ENCODE measurements at places on chromosomes 3 and 15.
A peak's percentile ranks its signal among the peaks of the same experiment; 100 is the strongest.

DNA sequence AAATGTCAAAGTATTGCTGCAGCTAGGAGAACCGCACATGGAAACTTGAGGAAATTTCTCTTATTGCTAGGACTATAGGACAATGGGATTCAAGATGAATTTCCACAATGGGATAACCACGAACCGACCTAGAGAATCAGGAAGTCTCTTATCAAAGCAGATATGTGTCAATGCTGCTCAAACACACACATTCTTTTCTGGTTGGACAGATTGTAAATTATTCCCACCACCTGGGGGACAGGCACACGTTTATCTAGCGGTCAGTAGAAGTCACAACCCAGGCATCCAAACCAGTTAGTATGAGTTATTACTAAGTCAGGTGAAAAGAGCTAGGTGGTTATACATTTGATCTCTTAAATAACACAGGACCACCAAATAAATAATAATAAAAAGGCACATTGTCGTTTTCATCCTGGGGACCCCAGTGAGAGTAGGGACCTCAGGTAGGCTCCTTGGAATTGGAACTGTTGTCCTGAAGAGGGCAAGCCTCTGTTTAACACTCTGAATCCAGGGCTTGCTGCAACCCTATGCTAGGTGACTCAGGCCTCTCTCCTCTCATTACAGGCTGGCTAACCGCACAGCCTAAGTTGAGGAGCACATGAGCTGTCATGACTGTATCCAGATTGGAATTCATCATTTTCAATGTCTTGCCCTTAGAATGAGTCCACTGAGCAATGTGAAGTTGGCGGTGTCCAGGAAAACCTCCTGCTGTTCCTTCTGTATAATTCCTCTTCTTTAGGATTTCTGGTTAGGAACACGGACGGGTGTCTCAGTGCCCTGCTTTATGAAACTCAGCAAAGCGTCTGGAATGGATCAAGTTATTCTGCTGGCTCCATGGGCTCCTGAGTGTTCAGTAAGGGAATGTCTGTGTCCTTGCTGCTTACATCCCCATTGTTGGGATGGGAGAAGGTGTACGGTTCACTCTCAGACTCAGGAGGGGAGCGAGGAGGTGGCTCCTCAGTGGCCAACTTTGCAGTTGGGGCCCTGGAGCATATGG, 59.0 kb downstream of the CLEC3B start:
- DNase-seq, result no peak

DNA sequence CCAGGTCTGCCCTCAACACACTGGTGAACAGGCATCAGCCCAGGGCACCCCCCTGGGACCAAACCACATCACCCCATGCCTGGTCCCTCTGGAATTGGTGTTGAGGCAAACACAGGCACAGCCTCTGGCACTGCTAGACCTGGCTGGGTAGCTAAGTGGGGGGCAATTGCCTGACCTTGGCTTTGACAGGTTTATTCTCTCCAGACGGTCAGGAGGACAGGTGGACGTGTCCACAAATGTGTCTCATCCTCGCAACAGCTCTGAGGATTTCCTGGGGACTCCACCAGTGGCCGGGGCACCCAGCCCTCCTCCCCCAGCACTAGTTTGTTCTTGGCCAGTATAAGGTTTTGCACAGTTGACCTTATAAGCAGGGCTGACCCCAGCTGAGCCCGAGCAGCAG, 31.3 kb downstream of the TKT start:
- no peak for DNase-seq

GRCh38 chr3:46965151-46965550, 11.4 kb downstream of the CCDC12 start:
- no peak for DNase-seq

DNA sequence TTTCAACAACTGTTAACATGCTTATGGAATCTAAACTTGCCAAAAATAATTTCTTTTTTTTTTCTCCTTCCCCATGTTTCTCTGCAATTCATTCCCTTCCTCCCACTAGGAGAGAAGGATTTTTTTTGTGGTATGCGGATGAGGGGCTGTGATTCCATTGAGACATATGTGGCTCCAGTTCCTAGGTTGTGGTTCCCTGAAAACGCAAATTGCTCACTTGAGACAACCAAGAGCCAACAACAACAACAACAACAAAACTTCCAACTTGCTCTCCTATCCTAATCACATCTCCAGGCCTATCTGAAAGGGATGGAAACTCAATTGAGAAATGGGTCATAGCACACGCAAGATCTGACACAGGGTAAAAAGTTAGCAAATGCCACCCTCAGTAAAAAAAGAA, 406.5 kb upstream of the TGFBR2 start:
- DNase-seq, result no peak

DNA sequence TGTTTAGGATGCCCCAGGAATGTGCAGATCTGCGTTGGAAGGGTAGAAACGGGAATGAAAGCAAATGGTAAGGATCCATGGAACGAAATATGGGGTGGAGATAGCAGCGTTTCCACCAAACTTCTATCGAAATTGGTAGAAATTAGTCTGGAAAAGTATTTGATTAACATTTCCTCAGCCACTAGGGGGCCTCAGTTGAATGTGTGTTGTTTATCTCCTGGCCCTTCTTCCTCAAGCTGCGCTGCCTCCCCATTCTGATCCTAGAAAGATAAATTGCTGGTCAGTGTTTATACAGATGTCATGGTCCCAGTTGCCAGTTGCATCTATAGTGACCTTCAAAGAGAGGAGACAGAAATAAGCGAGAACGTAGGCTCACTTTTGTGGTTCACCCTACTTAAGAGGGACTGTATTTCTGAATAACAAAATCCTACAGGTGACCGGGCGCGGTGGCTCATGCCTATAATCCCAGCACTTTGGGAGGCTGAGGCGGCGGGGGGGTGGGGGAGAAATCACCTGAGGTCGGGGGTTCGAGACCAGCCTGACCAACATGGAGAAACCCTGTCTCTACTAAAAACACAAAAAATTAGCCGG, 457.1 kb downstream of the SQOR start:
- no peak for DNase-seq

GRCh38 chr3:148600440-148600839, 97.3 kb upstream of the AGTR1 start:
- DNase-seq, result no peak

DNA sequence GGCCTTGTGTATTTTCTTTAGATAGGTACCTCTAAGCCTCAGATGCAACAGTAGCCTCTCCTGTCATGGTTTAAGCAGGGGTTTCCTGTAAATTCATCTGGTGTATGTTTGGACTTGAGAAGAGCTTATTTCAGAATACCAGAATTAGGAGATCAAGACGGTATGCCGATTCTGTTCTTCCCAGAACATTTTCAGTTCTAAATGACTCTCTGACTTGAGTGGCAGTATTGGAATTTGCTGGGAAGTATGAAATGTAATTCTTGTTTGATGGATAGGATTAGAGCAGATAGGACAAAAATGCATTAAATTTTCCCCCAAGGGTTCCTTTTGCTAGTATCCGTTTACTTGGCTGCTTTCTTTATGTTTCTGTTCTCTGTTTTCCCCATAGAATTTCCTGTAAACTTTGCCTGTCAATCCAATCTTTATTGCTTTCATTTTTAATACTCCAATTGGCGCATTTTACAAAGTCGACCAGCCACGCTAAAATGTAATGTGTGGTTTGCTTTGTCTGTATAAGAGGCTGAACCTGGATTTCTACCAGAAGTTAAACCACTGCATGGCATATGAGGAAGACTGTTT, 612.2 kb downstream of the RBMS3 start:
- no peak for DNase-seq

GRCh38 chr15:75349851-75350588, 3.2 kb downstream of the NEIL1 start:
- DNase-seq, result peak; percentile 85

GRCh38 chr3:172666873-172667694, 43.8 kb downstream of the NCEH1 start:
- DNase-seq, result peak; percentile 83

DNA sequence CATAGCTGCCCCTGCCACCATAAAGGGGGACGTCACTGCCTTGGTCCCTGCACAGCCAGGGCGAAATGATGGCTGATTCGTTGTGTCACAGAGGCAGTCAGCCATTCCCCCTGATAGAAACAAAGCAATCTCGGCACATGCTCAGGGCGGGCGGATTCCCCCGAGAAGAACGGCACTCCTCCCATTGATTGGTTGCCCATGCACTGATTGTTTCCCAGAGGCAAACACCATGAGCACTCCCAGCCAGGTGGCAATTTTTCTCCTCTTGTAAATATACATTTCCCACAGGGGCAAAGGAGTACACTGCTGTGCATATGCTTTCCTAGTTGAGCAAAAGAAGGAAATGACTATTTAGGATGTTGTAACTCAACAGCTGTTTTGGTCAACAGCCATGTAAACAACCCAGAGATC, 56.5 kb downstream of the KY start:
- DNase-seq, result no peak

- DNase-seq, result no peak
Observed at GRCh38 chr15:68175526-68175925, 29.6 kb downstream of the CALML4 start.

GRCh38 chr15:27723821-27724220, 375.3 kb downstream of the OCA2 start:
- no peak for DNase-seq

DNA sequence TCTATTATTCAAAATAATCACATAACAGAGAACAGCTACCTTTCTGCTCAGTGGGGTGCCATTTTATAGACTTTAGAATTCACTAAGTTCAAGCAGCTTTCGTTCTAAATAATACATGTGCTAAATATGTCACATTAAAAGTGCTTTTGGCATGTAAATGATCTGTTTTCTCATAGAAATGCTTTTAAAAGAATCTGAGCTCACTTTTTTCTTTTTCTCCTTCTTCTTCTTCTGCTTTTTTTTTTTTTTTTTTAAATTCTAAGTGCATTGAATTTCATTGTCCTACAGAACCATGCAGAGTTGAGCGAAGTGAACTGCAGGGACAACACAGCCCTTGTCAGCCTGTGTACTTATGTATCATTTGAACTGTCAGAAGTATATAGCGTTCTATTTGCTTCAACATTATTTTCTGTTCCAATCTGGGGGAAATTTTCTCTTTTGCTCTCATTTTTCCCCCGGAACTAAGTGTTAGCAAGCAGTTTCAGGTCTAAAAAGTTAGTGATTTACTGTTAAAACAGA, 193.8 kb upstream of the TMCO5A start:
- no peak for DNase-seq

GRCh38 chr3:29335943-29336342, 55.1 kb downstream of the RBMS3 start:
- no peak for DNase-seq

DNA sequence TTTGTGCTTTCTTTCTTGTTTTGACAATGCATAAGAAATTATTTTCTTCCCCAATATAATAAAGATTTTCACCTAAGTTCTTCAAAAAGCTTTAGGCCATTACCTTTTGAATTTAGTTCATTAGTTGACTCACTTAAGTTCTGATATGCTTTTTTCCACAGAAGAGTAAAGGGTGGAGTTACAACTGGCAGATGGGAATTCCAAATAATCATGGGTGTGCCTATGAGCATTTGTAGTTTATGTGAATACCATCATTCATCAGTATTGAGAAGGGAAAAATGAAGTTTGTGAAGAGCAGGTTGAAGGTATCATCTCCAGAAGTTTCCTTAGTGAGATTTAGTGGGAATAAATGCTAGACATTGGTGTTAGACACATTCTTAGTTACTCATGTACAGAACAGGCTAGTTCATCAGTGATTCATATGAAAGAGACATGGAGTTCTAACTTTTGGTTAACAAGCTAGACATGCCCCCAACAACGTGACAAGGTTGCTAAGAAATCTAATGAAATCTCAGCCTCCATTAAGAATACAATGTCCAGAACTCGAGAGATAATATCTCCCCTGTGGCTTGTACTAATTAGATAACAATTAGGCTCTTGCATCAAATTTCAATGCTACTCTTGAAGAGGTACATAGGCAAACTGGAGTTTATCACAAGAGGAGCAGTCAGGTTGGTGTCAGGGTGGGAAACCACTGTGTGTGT, 16.9 kb upstream of the ALCAM start:
- DNase-seq, result no peak

GRCh38 chr3:110318108-110318507, 753.5 kb upstream of the NECTIN3 start:
- no peak for DNase-seq

DNA sequence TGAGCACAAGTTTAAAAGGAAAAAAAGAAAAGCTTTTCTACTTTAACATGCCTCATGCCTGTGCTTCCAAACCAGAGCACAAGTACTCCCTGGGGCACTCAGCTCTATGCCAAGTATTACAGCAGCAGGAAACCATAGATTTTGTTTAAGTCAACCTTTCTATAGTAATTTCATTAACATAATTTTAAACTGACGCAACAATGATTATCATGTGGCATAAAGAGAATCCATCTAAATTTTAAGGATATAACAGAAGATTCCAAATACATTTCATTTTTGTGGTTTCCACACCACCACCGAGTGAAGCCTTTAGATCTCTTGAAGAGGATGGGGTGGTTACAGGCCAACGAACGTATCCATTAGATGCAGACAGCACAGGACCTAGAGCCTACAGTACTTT, 112.1 kb downstream of the TNIK start:
- DNase-seq, result no peak

- DNase-seq, result peak; percentile 28
Observed at GRCh38 chr15:89971592-89971997, 29.5 kb upstream of the ZNF710 start.

DNA sequence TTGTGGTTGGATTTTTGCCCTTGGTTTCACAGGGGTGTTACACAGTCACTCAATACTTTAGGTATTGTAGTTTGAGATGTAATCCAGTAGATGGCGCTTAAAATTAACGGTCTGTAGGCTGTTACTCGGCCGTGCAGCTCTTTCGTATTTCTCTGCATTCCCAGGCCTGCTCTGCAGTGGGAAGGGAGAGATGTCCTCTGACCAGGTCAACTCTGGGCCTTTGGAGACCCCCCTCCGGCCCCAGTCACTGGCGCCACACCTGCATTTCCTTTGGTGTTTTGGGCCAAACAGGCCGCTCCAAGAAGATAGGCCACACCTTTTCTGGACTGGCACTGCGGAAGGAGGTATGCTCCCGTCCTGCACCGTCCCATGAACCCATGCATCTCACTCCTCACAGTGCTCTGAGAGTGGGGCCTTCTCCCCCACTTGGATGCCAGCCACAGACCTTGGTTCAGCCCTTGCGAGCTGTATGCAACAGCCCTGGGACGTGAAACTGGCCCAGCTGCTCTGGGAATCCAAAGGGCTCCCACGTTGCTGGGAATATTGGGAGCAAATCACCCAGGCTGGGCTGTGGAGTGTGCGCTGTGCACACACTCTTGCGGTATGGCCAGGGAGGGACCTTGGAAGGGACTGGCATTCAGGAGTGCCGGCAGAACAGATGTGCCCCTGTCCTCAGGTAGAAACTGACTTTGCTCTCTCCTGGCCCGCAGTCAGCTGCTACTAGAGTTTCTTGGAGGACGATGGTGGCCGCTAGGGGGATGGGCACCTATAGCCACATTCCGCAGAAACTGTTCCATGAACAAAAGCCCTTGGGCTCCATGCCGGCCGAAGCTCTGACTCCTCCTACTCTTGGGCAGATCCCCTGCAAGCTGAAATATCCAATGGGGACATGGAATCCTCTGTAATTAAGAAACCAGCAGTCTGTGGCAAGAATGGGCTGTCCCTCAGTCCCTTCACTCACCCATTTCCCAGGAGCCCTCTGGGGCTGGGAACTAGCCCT, 410.5 kb upstream of the CADM2 start:
- no peak for DNase-seq

GRCh38 chr15:101406036-101406435, 83.5 kb downstream of the PCSK6 start:
- no peak for DNase-seq

- no peak for DNase-seq
Observed at GRCh38 chr3:44772099-44772442, 10.5 kb downstream of the KIF15 start.

GRCh38 chr3:179546814-179547241, 15.9 kb upstream of the ACTL6A start:
- DNase-seq, result no peak

- no peak for DNase-seq
Observed at GRCh38 chr3:136209921-136210320, 13.8 kb upstream of the MSL2 start.
